ENCODE measurements at places on chromosomes 6 and 20.

GRCh38 chr6:137910424-137910834 is 43.4 kb downstream of the TNFAIP3 start:
- no peak for DNase-seq

- no peak for DNase-seq
These were observed 65.5 kb downstream of the YTHDF1 start for GRCh38 chr20:63150391-63150898.

- no peak for DNase-seq
These were observed 473.7 kb upstream of the JARID2 start for GRCh38 chr6:14772188-14772587.

- no peak for DNase-seq
These were observed 12.1 kb downstream of the RBCK1 start for GRCh38 chr20:420166-420620.

- no peak for DNase-seq
These were observed 109.1 kb upstream of the FAM184A start for GRCh38 chr6:119187596-119187995.

- DNase-seq = no peak
These were observed 821.9 kb downstream of the GRIK2 start for GRCh38 chr6:102215425-102215824.

DNA sequence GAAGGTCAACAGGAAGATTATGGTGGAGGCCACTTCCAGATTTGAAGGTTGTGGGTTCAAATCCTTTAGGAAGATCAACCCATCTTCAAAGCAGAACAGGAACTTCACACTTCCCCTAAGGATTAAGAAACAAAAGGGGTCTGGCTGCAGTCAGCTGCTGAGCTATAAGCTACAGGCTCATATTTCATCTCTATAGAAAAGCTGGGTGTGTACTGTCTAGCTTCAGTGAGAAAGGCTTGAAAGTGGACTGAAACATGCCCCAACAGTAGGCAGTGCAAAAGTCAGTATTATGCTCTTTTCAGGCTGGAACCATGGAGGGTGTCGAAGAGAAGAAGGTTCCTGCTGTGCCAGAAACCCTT is 60.1 kb upstream of the SPDEF start:
- no peak for DNase-seq

DNA sequence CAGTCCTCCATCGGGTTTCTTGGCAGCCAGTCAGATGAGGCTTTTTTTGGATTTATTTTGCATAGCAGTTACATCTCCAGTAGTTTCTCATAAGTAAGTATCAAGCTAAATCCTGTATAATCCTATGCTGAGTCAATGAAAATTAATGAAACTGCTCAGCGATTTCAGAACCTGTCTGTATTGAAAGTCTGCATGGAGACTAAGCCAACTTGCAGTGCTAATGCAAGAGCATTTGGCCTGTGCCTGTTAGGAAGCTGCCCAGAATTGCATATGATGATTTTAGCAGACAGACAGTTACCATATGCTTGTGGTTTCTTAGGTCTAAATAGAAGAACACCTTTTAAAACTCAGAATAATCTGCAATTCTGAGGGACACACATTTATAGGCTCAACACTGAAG is 25.2 kb upstream of the LRRN4 start:
- DNase-seq = no peak

DNA sequence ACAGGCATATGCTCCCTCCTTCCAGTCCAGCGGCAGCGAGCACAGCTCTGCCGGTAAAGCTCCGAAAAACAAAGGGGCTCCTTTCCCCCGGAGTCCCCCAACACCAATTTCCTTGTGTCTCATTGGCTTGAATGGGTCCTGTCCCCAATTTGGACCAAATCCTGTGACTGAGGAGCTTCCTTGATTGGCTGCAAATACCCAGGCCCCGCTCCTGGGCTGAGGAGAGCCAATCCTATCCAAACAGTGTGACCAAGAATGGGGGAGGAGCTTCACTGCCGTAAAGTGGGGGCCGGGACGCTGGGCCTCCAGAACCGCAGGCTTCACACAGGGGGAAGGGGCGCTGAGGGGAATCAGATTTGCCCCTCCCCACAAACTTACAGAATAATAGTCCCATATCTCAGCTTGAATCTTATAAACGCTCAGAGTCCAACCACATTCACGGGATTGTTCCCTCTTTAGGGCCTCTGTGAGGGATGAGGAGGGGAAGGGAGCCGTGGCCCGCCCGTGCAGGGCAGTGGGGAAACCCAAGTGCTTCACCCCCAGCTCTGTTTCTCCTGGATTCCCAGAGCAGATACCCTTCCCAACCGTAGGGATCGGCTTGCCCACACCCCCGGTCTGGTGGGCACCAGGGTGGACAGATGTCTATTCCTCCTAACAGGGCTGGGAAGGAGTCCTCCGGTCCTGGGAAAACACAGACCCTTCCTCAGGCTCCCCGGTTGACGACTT is 141.0 kb upstream of the MLN start:
- DNase-seq = no peak

DNA sequence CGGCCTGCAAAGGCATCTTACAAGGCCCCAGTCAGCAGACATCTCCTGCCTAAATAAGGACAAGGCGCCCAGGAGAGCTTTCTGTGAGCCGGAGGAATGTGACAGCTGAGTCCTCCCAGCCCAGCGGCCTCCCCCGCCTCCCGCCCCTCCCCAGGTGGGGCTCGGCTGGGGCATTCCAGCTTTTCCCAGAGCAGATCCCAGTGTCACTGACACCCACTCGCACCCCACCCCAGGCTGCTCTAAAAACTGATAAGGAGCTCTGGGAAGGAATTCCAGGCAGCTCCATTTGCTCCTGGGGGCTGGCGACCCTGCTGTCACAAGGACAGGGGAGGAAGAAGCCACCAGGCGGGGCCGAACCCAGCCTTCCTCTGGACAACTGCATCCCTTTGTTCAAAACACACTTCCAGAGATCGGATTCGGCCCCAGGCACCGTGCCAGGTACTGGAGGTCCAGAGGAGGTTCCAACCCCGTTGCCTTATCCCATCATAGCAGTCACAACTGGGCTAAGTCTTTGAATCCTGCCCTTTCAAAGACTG is 49.7 kb downstream of the JPH2 start:
- no peak for DNase-seq

- no peak for DNase-seq
These were observed 100.6 kb upstream of the DUSP22 start for GRCh38 chr6:191487-192312.

GRCh38 chr6:56864171-56864616 is 90.7 kb upstream of the BEND6 start:
- no peak for DNase-seq

GRCh38 chr20:15625981-15626380 is 947.3 kb downstream of the KIF16B start:
- DNase-seq = no peak

GRCh38 chr20:33686984-33687366 is 790 bp upstream of the E2F1 start:
- DNase-seq = no peak

GRCh38 chr6:93222071-93222851 is 197.1 kb downstream of the EPHA7 start:
- DNase-seq = no peak

DNA sequence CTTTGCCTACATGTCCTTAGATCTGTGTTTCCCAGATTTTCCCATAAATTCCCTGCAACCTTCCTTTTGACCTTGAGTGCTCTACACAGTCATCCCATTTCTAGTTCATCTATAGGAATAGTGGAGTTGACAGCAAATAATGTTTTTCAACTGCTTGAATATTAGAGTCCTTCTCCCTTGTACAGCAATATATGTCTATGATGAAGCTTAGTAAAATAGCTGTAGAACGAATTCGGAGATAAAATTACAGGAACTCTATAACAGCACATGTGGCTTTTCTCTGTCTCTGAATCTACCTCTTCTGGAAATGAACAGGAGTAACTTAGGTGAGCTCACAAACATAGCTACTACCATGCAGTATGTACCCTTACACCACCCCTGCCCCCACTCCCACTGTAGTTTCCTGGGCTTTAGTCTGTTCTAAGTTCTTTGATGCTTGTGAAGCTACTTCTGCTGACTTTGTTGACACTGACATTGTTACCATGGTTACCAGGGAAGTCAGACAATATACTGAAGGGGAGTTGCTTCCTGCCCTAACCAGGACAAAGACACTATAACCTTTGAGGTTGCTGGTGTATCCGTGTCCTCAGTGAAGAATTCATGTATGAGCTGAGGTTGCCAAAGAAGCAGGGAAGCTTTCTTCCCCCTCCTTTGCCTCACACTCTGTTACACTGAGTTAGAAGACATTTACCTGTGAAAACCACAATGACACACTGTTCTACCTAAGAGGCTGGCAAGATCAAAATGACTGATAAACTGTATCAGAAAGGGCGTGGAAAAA is 35.8 kb upstream of the SHLD1 start:
- DNase-seq = peak; percentile 41

DNA sequence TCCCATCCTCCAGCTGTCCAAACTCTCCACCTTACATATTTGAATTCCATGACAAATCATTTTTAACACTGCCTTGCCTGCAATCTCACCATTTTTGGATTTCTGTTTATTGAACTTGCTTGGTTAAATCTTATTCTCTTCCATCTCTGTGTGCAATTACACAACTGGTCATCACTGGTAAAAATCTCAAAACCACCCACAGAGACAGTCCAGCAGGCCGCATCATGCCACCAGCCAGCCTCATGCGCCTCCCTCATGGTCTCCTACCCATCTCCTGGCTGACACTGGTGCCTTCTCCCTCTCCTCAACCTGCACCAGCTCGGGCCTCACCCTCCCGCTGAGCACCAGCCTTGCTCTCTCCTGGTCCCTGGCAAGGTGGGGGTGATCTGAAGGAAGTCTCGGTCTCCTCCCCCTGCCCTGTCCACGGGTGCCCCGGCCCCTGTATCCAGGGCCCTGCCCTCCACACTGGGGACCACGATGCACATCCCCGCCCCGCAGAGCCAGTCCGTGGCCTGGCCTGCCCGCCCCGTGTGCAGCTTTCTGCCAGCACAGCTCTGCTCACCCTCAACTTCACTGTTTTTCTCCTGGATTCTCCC is 92.0 kb downstream of the THBS2 start:
- DNase-seq = no peak

GRCh38 chr20:14948416-14948815 is 611.0 kb upstream of the FLRT3 start:
- DNase-seq = no peak

- DNase-seq = peak; percentile 83
These were observed 34.1 kb upstream of the EZR start for GRCh38 chr6:158853072-158853879.

DNA sequence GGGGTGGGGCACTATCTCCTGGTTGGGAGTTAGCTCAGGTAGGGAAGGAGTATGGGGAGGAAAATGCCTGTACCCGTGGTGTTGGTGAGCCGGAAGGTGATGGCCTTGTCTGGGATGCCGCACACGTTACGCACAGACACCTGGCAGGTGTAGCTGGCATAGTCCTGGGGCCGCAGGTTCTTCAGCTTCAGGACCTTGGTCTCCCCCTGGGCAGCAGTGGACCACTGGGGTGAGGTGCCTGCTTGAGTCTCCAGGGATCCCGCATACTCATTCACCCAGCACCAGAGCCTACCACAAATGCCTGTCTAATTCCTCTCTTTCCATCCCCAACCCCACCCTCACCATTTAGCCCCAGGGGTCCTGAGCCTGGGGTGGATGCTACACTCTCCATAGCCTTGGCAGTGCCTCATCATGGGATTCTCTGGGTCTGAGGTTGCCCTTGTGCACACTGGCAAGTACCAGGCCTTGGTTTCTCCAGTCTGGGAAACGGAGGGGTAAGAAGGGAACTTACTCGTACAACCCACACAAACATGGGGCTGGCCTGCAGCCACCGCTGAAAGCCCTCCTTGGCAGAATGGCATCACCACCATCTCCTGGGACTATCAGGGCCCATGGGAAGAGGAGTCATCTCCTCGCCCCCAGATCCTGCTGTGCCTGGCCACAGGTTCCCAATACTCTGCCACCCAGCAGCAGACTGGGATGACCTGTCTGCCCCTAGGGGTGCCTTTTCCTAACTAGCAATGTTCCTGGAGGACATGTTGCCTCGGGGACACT is 42.8 kb downstream of the MDGA1 start:
- no peak for DNase-seq

DNA sequence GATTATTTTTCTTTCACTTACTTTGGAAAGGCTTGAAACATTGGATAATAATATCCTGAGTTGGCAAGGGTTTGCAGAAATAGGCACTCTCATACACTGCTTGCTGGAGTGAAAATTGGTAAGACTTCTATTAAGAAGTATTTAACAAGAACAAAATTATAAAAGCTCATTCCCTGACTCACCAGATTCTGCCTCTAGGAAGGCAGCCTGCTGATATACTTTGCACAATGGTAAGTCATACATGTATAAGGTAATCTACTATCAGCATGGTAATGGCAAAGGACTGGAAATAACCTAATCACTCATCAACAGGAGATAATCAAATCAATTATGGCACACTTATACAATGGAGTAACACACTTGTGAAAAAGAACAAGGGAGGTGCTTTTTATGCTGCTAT is 85.8 kb downstream of the PLCG1 start:
- no peak for DNase-seq

All from stimulated activated CD4-positive, alpha-beta T cell treated with anti-CD3 and anti-CD28 coated beads, Interleukin-4, amount 100 ng/mL, for 1 hour (primary cell).